ENCODE measurements at places on chromosomes 4 and X. TPM values are rescaled to one million over a fixed set of nuclear protein-coding genes. Genes with fewer than 3 reads are reported as not detected.

- DNase-seq, result no peak
These were observed 57.1 kb upstream of the TEX13D start for GRCh38 chrX:124275182-124275894.

GRCh38 chrX:78673246-78673645 lies 14.1 kb upstream of the RTL3 start:
- DNase-seq, result no peak

BTK gene
- total RNA-seq, result 8.2 TPM

GRCh38 chr4:113317523-113317922 lies 268.1 kb downstream of the ANK2 start:
- no peak for DNase-seq

EVC gene
- total RNA-seq, result 80.5 TPM

DNA sequence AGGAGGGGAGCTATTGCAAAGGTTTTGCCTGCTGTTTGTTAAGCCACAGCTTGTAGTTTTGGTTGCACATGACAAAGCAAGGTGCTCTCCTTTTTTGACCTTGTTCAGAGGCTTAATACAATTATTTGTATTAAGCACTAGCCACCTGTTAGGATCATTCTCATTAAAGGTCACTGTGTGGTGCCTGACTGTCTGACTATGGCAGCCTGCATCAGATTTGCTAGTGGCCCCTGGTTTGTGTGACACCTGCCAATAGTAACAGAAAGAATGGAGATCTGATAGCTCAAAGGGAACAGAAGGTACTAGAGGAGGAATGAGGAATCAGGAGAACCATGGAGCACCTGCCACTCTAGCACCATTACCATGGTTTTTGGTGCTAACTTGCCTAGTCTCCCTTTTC lies 102.5 kb downstream of the POLA1 start:
- no peak for DNase-seq

DNA sequence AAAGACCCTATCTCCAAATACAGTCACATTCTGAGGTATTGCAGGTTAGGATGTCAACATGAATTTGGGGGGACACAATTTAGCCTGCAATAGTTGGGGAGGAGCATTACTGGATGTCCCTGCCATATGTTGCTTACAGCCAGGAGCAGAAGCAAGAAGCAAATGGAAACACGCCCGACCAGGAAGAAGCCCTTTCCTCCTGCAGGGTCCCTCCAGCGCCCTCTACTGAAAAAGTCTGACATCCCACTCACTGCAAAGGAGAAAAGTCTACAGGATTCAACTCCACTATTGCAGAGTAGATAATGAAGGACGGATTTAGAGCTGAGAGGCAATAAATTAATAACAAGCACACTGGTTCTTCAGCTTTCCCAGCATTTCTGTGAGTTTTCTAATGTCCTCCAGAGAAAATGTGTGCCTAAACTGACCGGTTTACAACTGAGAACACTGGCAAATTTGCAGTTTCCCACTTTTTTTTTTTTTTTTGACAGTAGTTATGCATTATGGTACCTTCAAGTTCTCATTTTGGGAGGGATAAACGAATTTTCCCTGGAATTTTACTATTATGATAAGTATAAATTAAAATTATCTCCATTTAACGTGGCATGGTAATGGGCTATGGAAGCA lies 31.7 kb downstream of the COQ2 start:
- peak; percentile 72 for DNase-seq

- no peak for DNase-seq
These were observed 14.1 kb upstream of the CNOT6L start for GRCh38 chr4:77833126-77833724.

- no peak for DNase-seq
These were observed 39.0 kb downstream of the FRMD7 start for GRCh38 chrX:132088864-132089263.

DNA sequence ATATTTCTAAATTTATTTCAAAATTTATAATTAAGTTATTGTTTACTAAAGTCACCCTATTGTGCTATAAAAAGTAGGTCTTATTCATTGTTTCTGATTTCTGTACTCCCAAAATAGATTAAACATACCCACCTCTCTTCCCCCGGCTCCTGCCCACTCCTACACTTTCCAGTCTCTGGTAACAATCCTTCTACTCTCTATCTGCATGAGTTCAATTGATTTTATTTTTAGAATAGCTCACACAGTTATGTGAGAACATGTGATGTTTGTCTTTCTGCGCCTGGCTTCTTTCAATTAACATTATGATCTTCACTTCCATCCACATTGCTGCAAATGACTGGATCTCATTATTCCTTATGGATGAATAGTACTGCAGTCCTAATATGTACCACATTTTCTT lies 269.3 kb downstream of the ACTRT1 start:
- DNase-seq, result no peak

Measured in mucosa of gallbladder (tissue), 1 donor.